ENCODE measurements at places on chromosomes 5 and 9. TPM values are rescaled to one million over a fixed set of nuclear protein-coding genes. Genes with fewer than 3 reads are reported as not detected.

IRX2 gene
- 0.26 TPM for total RNA-seq

HTR4 gene
- total RNA-seq = 0.34 TPM

DNA sequence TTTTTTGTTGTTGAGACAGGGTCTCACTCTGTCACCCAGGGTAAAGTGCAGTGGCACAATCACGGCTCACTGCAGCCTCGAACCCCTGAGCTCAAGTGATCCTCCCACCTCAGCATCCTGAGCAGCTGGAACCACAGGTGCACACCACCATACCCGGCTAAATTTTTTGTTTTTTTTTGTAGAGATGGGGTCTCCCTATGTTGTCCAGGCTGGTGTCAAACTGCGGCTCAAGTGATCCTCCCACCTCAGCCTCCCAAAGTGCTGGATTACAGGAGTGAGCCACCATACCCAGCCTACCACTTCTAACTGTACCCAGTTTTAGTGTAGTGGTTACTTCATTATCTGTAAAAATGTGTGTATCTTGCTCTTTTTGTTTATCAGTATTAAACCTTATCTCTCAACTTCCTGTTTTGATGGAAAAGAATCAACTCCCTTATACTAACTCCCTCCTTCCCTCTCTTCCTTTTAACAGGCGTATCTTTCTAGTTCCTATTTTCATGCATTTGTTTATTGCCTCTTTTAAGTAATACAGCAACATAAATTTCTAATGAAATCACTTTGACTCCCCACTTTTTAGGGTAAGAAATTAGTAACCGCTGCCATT, 33.1 kb downstream of the GRAMD2B start:
- no peak for DNase-seq

DNA sequence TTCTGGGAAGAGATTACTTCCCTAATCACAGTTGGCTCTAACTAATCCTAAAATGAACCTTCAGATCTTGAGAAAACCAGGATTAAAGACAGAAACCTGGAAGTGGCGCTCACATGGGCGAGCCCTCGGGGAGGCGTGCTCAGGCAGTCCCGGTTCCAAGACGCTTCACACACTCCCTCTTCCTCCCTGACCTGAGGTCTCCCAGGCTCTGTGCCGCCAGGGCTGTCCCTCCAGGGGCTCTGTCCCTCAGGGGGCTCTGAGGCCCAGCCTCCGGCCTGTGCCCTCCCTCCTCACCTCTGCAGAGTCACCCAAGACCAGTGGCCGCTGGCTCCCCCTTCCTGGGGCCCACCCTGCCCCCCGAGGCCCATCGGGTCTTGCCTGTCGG, 10.2 kb downstream of the SLC9A3 start:
- DNase-seq = no peak

F12 gene
- 0.65 TPM for total RNA-seq

GRCh38 chr9:75168270-75169178, 80.2 kb downstream of the OSTF1 start:
- no peak for DNase-seq

GRCh38 chr9:69824499-69825252, 4.1 kb downstream of the CFAP95 start:
- no peak for DNase-seq

DNA sequence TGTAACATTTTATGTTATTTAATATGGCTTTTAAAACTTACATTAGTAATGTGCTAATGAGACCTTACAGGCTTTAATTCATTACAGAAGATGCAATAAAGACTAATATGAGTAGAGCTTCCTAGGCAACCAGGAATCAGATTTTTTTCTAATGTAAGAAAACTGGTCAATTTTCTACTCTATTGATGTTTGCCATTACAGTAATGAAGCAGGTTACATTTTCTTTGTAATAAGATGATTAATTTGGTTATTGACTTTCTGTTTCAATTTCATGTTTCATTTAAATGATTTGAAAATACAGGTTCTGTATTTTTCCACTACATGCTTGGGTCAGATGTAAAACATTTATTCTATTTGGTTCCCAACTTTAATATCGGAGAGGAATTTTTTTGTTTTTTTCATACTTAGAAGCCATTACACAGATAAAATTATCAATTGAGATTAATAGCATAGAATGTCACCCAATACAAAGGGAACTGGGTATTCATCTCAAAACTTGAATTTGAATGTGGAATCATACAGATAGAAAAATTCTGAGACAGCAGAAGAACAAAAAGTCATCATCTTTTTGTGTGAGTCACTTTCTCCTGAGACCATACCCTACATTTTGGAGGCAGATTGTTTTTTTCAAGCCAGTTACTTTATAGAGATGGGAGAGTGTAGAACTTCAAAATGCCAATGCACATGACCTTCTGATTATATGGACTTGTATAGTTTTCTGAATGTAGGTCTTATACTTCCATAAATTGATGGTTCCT, 133.6 kb upstream of the HMHB1 start:
- DNase-seq = no peak

DNA sequence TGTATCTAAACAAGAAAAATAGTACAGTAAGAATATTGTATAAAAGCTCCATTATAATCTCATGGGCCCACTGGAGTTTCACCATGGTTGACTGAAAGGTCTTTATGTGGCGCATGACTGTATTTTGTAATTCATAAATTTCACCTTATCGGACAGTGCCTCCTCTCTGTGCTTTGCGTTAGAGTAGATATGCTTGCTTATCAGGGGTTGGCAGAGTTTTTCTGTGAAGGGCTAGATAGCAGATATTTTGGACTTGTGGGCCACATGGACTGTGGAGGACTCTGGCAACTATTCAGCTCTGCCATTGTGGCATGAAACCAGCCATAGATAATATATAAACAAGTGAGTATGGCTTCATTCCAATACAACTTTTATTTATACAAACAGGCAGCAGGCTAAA, 23.2 kb downstream of the GAPVD1 start:
- no peak for DNase-seq

DNA sequence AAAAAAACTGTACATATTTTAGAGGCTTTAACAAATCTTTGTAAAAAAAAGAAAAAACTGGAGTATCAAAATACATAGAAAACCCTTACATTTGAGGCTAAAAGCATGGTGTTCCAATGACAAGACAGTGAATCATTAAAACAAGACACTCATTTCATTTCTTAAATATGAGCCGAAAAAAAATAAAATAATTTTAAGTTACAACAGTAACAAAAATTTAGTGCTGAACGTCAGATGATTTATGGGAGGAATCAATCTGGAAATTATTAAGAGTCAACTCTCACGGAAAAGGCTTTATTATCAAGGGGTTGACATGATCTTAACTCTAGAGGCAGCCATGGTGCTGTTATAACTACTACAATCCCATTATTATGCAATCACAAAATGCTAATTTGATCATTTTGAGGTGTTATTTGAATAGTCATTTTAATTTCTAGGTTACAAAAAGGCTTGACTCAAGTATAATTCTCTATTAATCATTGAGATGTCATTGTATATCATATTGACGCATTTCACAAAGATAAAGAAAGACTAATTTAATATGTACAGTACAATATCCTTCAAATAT, 51.9 kb downstream of the MAPKAP1 start:
- DNase-seq = no peak

- DNase-seq = no peak
These were observed 1.2 kb downstream of the EHMT1 start for GRCh38 chr9:137620048-137620405.
